Ovary (tissue), 10 donors: ENCODE measurements at places on chromosomes 2 and 18. TPM values are rescaled to one million over a fixed set of nuclear protein-coding genes. Genes with fewer than 3 reads are reported as not detected.

- no peak for DNase-seq
Measured at GRCh38 chr2:64861452-64862397, 127.5 kb upstream of the SLC1A4 start.

DNA sequence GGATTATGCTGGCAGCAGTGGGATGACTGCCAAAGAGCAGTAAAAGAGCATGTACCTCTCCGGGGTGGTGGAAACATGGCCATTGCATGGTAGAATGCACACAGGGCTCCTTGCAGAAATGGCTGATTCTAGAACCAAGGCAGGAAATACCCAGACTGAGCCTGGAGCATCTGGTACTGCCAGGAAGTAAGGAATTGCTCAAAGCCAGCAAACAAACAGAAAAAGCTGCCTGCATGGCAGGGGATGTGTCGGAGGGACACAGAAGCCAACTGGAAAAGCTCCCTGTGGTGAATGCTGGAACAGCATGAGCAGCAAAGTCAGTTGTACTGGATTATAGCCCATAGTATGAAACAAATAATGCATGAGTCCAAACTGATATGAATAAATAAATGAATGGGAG is 78.0 kb upstream of the NFATC1 start:
- no peak for DNase-seq

DNA sequence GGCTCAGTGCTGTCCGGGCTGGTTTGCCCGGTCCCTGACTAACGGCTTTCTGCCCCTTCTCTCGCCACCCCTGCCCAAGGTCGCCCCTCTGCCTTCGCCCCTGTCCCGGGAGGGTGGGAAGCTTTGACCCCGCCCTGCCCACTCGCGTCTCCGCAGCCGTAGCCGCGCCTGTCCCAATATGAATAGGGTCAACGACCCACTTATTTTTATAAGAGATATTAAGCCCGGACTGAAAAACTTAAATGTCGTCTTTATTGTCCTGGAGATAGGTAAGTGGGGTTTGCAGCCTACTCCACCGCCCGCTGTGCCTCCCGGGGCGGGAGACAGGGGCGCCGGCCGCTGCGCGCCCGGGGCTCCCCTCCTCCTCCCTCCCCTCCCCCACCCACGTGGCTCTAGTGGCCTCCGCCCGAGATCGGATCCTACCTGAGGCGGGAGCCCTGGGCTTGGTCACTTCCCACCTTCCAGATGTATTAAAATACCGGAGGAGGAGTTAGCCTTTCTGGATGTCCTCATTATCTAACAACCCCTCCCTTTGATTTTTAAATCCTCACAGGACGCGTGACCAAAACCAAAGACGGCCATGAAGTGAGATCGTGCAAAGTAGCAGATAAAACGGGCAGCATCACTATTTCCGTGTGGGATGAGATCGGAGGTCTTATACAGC is 633 bp downstream of the NABP1 start:
- peak; percentile 76 for DNase-seq

DNA sequence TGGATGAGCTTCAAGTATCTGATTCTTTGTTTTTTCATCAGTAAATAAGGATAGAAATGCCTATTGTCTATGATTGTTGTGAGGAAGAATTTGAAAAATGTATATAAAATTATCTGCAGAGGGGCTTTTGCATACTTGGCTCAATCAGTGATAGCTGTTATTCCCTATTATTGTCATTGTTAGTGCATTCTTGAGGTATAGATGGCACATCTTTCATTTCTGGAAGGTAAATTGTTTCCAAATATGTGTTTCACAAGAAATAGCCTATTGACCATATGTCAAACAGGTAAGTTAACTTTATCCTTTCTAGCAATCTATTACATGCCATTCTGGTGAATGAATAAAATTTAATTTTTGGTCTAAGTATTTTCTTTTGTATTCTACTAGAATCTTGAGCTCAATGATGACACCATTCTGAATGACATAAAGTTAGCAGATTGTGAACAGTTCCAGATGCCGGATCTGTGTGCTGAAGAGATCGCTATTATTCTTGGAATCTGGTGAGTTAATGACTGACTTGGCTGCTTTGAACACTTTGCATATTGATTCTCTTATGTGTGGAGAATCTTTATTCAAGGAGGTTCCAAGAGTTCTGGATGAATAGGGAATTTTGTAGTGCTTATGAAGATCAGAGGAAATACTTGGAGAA is 44.2 kb downstream of the TTC27 start:
- no peak for DNase-seq

DNA sequence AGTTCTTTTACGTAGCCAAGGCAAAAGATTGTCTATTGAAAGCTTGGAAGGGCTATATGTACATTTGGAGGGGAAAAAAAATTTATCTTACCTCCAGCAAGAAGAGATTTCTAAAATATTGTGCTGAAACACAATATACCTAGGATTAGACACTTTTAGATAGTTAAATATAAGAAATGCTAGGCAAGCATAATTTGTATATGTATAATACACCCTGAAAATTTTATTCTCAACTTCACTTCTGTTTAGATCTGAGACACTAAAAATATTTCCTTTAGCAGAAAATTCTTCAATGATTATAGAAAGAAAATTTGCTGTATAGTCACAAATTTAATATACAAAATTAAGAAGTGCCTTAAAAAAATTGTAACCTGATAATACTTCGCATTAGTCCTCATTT is 42.6 kb downstream of the ITGAV start:
- no peak for DNase-seq

DNA sequence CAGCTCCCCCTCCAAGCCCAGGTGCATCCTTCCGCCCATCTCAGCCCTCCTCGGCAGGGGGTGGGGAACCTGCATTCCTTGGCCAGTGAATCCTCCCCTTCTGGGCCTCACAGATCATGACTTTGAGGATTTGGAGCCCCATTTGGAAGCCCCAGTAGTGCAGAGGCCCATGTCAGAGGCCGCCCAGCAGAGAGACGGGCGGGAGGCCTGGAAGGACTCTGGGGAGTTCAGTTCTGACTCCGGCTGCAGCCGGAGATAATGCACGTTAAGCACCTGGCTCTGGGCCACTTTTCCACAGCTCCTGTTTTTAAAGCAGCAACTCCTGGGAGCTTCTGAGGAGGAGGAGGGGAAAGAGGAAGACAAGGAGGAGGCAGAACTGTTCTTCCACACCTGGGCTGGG is 14.9 kb downstream of the ATOH8 start:
- peak; percentile 85 for DNase-seq

- DNase-seq: no peak
Measured at GRCh38 chr2:120421126-120421829, 75.3 kb downstream of the INHBB start.

DNA sequence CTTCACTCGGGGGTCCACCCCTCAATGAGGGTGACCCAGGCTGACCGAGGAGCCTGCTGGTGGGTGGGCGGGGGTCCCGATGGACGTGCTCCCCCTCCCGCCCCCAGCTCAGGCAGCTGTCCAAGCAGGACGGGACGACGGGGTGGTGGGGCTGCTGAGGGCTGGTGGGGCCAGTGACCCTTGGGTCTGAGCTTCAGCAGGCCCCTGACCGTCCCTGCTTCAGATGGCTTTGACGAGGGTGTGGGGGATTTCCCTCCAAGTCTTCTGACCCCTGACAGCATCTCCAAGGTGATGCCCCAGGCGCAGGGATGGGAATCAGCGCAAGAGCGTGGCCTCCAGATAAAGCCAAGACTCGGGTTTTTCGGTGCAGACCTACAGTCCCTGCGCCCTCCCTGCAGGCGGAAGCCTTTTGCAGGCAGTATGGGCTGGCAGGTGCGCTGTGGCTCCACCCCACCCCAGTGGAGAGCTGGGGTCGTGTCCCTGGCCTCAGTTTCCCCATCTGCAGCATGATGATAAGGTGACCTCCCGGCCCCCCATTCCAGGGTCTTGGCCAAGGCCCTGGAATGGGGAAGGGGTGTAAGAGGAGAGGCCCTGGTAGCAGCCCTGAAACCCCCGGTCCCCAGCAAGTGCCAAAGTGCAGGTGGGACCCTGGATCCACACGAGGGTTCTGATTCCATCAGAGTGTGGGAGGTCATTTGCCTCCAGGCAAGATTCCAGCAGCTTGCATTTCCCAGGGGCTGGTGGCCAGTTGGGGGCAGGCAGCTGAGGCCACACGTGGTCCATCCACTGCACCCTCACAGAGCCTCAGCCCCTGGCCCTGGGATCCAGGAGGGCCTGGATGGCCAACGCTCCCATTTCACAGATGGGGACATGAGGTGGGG is 8.7 kb downstream of the CROCC2 start:
- no peak for DNase-seq

- DNase-seq: peak; percentile 72
Measured at GRCh38 chr2:39512434-39512935, 75.4 kb upstream of the MAP4K3 start.

DNA sequence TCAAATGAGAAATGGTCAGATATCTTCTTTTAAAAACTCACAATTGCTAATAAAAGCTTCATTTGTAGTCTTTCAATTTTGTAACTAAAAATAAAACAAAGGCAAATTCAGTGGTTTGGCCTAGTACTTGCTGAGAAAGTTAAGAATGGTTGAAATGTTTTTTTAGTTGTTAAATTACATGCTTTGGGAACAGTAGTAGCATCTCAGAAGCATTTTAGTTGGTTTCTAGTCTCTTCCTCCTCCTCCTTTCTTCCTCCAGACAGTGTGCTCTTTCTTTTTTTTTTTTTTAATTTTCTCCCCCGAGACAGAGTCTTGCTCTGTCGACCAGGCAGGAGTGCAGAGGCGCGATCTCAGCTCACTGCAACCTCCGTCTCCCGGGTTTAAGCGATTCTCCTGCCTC is 9.8 kb downstream of the TRAK2 start:
- DNase-seq: no peak

GRCh38 chr18:12884406-12885323 is 628 bp upstream of the PTPN2 start:
- DNase-seq: no peak

- no peak for DNase-seq
Measured at GRCh38 chr2:10431797-10432196, 16.3 kb downstream of the ODC1 start.

DNA sequence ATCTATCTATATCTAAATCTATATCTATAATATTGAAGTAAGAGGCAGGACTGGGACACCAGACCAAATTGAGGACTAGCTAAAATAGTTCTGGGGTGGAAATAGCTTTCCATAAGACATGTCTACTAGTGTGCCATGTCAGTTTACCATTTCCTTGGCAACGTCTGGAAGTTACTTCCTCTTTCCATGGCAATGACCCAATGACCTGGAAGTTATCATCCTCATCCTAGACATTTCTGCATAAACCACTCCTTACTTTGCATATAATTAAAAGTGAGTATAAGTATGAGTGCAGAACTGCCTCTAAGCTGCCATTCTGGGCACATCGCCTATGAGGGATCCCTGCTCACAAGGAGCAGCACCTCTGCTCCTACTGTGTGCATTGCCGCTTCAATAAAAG is 734.0 kb upstream of the GCFC2 start:
- no peak for DNase-seq

DNA sequence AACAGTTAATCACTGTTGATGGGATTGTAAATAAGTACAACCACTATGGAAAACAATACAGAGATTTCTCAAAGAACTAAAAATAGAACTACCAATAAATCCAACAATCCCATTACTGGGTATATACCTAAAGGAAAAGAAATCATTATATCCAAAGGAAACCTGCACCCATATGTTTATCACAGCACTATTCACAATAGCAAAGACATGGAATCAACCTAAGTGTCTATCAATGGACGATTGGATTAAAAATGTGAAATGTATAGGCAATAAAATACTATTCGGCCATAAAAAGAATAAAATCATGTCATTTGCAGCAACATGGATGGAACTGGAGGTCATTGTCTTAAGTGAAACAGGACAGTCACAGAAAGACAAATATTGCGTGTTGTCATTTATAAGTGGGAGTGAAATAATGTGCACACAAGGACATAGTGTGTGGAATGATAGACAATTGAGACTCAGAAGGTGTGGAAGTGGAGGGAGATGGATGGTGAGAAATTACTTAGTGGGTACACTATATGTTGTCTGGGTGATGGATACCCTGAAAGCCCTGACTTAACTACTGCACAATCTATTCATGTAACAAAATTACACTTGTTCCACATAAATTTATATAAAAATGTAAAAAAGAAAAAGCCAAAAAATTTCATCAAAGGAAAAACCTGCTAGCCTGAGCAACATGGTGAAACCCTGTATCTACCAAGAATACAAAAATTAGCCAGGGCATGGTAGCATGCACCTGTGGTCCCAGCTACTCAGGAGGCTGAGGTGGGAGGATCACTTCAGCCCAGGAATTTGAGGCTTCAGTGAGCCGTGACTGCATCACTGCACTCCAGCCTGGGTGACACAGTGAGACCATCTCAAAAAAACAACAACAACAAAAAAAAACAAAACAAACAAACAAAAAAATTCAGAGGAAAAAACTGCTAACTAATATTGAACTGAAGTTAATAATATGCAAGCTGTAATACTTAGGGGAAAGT is 12.6 kb downstream of the APOB start:
- DNase-seq: no peak

DNA sequence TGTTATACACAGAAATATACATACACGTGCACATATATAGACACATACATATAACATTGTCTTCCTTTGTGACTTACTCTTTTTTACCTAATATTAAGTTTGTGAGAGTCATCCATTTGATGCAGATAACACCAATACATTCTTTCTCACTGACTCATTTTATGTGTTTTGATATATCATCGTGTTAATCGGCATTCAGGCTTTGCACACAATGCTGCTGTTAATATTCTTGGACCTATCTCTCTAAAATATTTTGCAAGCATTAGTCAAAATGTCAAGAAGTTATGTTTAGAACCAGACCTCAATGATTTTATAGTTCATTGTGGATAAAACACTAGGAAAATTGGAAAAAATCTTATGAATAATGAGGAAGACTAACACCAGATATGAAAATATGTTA is 441.1 kb downstream of the LRATD1 start:
- no peak for DNase-seq

DNA sequence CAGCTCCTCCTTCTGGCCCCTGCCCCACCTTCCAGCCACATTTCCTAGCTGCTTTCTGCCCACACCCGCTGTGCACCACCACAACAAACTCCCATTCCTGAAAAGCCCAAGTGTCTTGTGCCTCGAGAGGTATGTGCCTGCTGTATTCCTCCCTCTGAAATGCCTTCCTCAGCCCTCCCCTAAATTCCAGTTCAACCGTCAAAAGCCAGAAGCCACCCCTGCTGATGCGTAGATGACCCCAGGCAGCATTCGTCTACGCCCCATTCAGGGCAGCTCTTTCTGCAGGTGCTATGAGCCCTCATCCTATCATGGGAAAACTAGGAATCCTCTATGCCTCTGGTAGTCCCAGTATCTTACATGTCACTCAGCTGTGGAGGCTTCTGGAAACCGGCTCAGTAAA is 71.7 kb downstream of the DNMT3A start:
- DNase-seq: no peak

GRCh38 chr2:119836455-119837142 is 76.9 kb downstream of the PTPN4 start:
- DNase-seq: no peak

GRCh38 chr2:22734373-22735045 is 650.5 kb upstream of the KLHL29 start:
- no peak for DNase-seq

GRCh38 chr2:231000211-231000904 is 4.4 kb downstream of the SPATA3 start:
- no peak for DNase-seq

- DNase-seq: no peak
Measured at GRCh38 chr2:7646661-7647060, 729.4 kb downstream of the RNF144A start.

Gene ABCA12
- 0.11 TPM for total RNA-seq

Gene ZAP70
- 0.58 TPM for total RNA-seq

Gene SLC14A1
- total RNA-seq: 0.43 TPM

Gene AQP12A
- total RNA-seq: not detected

Gene EDAR
- not detected for total RNA-seq

Gene C2orf15
- 0.61 TPM for total RNA-seq

Gene UBXN2A
- total RNA-seq: 14.0 TPM

Gene ARHGEF4
- 18.5 TPM for total RNA-seq

Gene GPR39
- 0.36 TPM for total RNA-seq

Gene KCNF1
- 0.11 TPM for total RNA-seq

Gene ZNF638
- total RNA-seq: 145 TPM
